Stimulated activated CD4-positive, alpha-beta T cell treated with anti-CD3 and anti-CD28 coated beads, Interleukin-1b, Interleukin-23, amount 100 ng/mL, for 1 hour (primary cell): ENCODE measurements at places on chromosomes 6 and 20.

GRCh38 chr6:147283460-147283859, 79.2 kb downstream of the STXBP5 start:
- DNase-seq, result no peak

DNA sequence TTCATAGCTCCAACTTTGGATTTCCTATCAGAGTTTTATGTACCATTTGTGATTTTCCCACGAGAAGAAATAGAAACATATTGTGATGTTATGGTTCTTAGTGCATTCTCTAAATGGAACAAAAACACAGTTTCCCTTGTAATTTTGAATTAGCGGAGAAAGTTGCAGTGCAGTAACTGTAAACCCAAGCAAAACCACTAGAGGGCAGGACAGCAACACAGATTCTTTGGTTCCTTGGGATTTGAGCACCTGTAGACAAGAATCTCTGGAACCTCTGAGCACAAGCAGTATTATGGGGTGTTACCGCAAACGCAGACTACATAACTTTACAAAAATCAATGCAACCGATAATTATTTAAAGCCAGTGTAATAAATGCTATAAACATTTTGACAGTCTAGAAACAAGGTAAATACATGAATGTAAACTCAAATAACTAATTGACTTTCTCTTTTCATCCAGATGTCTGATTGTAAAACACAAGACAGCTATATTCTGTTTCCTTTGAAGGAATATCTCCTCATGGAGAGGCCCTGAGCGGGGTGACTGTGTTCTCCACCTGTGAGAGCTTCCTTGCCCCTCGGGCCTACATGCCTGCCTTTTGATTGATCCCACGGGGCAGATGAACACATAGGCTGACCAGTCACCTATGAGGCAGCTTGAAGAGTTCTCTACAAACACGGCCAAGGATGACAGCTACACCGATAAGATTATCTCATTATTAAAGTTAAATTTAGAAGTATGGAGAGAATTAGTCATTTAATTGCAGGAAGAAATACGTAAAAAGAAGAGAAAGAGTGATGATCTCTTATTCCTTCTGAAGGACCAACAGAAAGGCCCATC, 67.5 kb upstream of the COL21A1 start:
- DNase-seq, result no peak

DNA sequence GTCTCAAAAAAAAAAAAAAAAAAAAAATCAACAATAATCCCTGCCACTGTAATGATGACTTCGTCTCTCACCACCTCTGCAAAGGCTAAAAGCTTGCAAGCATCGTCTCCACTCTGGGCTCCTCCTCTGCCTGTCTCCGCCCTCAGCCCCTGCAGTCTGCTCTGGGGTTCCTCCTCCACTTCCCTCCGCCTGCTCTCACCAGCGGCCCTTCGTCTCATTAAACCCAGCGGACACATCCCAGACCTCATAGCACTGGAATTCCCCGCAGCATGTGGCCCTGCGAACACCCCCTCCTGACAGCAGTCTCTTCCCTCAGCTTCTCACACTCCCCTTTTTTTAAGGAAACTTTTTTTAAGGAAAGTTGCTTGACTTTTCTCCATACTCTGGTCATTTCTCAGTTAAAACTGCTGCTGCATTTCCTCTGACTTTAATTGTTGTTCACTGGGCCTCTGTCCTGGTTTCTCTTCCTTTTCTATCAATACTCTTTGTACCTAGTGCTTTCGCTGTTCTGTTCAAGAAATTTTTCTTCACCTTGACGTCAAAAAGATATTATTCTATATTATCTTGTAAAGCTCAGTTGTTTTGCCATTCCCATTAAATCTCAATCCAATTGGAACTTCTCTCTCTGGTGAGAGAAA, 70.9 kb upstream of the PLEKHG1 start:
- no peak for DNase-seq

DNA sequence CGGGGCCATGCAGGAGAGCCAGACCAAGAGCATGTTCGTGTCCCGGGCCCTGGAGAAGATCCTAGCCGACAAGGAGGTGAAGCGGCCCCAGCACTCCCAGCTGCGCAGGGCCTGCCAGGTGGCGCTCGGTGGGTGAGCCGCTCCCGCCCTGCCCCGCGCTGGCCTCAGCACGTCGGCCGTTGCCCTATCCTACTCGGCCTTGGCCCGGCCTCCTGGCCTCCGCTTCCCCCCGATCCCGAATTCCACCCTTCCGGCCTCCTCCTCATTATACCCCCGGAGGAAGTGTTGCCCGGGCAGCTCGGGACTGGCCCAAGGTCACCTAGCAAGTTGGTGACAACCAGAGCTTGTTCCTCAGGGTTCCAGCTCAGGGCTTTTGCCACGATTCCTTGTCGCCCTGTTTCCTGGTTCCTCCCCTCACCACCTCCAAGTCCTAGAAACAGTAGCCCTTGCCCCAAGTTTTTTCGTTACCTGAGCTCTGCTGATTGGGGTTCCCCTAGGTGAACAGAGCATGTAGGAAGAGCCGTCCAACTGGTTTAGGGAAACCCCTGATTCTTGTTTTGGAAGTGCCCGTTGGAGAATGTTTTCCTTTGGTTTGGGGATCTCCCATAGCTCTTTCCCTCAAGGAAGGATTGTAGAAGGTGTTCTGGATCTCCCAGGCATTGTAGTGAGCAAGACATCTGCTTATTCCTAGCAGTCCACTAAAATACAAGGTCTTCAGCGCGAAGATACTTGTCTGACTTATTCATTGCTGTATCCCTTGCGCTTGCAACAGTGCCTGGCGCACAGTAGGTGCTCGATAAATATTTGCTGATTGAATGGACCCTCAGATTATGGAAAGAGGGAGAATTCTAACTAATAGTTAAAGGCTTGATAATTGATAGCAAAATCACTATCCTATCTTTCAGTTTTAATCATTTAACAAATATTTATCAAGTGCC, 641 bp downstream of the ARFGEF2 start:
- DNase-seq, result no peak

GRCh38 chr6:85273870-85274269, 176.0 kb upstream of the NT5E start:
- DNase-seq, result no peak

GRCh38 chr6:111534231-111534751, 51.3 kb upstream of the REV3L start:
- DNase-seq, result no peak

GRCh38 chr6:137357263-137357947, 136.8 kb downstream of the OLIG3 start:
- DNase-seq, result no peak

GRCh38 chr20:33840759-33841435, 29.7 kb downstream of the CHMP4B start:
- no peak for DNase-seq
